Sigmoid colon (tissue), 7 donors: ENCODE measurements at places on chromosomes 6 and 20. TPM values are rescaled to one million over a fixed set of nuclear protein-coding genes. Genes with fewer than 3 reads are reported as not detected.
A peak's percentile ranks its signal among the peaks of the same experiment; 100 is the strongest.

The PHACTR3 gene
- total RNA-seq, result 0.33 TPM

The UNC5CL gene
- 1.1 TPM for total RNA-seq

The L3MBTL1 gene
- 26.9 TPM for total RNA-seq

The PSORS1C1 gene
- total RNA-seq, result 0.49 TPM

- no peaks in the 10 kb centered on the region for H3K36me3 ChIP-seq
- H3K27me3 ChIP-seq, result no peaks in the 10 kb centered on the region
- peaks cover 14% of the 10 kb centered on the region for H3K4me1 ChIP-seq
- no peak for DNase-seq
- no peak overlapping the region for H3K27ac ChIP-seq
Measured at GRCh38 chr6:157135691-157136090, 187.6 kb downstream of the TMEM242 start.

DNA sequence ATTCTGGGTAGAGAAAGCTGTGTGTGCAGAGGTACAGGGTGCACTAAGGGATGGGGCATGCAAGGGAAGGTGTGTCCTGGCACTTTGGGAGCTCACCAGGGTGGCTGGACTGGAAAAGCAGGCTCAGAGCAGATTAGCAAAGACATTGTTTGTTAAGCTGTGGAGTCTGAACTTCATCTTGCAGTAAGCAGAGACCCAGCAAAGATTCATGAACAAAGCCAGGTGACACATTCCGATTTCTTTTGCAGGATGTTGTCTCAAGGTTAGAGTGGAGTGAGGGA lies 28.8 kb downstream of the DUSP22 start:
- no peak overlapping the region for H3K4me3 ChIP-seq
- DNase-seq, result peak; percentile 32
- peaks cover 6% of the 10 kb centered on the region for H3K4me1 ChIP-seq
- H3K36me3 ChIP-seq, result no peaks in the 10 kb centered on the region

- no peak overlapping the region for H3K27ac ChIP-seq
- no peak for DNase-seq
- no peaks in the 10 kb centered on the region for H3K27me3 ChIP-seq
- H3K36me3 ChIP-seq, result no peaks in the 10 kb centered on the region
- H3K4me3 ChIP-seq, result no peak overlapping the region
Measured at GRCh38 chr6:14763139-14763538, 482.7 kb upstream of the JARID2 start.

- H3K36me3 ChIP-seq, result no peaks in the 10 kb centered on the region
- no peaks in the 10 kb centered on the region for H3K4me1 ChIP-seq
- no peak for DNase-seq
- no peak overlapping the region for H3K27ac ChIP-seq
Measured at GRCh38 chr6:137660296-137660731, 166.1 kb upstream of the OLIG3 start.

DNA sequence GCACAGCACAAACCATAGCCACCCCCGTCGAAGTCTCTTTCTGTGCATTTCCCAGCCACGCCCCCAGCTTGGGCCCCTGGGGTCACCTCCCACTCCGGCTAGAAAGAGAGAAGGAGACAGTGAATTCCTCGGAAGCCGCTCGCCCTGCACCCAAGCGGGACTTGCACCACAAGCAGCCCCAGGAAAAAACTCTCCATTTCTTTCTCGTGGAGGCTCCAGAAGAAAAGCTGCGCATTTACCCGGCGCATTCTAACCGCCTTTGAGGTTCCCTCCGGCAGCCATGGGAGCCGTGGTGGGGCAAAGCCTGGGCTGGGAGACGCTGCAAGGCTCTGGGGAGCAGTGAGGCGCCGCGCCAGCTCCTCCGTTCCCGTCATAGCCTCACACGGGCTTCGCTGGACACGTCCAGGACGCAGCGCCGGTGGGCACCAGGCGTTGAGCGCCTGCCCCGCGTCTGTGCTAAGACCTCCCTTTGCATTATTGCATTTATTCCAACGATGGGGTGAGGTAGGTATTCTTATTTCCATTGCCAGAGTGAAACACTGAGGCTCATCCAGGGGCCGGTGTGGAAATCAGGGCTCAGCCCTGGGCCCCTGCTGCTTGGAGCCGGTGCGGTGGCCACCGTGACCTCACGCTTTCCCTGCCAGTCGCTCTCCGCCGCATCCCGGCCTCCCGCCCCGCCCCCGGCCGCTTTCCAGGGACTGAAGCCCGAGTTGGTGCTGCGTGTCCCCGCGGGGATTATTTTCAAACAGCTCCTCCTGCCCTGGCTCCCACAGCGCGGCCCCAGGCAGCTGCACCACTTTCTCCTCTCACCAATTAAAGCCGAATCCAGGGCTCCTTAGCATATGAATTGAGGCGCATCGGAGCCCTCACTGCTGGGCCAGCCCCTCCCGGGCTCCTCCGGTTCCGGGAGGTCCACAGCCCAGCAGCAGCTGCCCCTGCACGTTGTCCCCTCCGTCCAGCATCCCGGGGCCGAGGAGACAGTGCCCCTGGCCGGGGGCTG lies 148.3 kb upstream of the AFDN start:
- H3K36me3 ChIP-seq, result no peaks in the 10 kb centered on the region
- peaks cover 24% of the 10 kb centered on the region for H3K27me3 ChIP-seq
- no peak overlapping the region for H3K27ac ChIP-seq
- peak; percentile 66 for DNase-seq
- peaks cover 25% of the 10 kb centered on the region for H3K4me1 ChIP-seq
- H3K4me3 ChIP-seq, result no peak overlapping the region

DNA sequence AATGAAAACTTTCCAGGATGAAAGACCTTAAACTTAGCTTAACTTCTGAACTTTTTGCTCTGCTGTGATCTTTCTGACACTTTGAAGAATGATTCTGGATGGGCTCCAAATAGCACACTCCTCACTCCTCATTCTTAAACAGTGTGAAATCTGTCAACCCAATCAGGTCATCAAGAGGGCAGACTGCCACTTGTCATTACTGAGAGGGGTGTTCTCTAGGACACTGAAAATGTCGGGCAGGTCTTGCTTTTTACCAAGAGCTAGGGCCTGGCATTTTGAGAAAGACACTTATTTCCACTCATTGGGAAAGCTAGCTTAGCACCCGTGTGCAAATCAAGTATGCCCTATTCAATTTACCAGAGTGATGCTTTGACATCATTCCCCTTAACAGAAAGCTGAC lies 122.2 kb downstream of the MTFR2 start:
- H3K4me3 ChIP-seq, result no peak overlapping the region
- no peak overlapping the region for H3K27ac ChIP-seq
- no peak for DNase-seq
- no peaks in the 10 kb centered on the region for H3K4me1 ChIP-seq
- no peaks in the 10 kb centered on the region for H3K36me3 ChIP-seq

DNA sequence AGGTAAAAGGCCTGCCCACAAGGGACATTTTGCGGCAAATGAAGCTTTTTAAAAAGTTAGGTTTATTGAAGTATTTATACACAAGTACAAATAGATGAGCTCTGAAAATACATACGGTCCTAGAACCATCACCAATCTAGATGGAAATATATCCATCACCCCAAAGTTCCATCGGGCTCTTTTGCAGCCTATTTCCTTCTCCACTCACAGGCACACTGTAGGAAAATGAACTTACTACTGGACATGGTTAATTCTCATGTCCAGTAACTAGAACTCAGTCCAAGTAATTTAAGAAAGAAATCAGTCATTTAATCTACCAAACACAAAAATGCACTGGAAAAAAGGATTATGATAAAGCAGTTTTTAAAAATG lies 6.2 kb downstream of the PCNA start:
- H3K4me3 ChIP-seq, result peak overlapping the region; percentile 74
- no peak for DNase-seq
- peaks cover 24% of the 10 kb centered on the region for H3K4me1 ChIP-seq
- no peaks in the 10 kb centered on the region for H3K27me3 ChIP-seq
- peak overlapping the region; percentile 96 for H3K27ac ChIP-seq

DNA sequence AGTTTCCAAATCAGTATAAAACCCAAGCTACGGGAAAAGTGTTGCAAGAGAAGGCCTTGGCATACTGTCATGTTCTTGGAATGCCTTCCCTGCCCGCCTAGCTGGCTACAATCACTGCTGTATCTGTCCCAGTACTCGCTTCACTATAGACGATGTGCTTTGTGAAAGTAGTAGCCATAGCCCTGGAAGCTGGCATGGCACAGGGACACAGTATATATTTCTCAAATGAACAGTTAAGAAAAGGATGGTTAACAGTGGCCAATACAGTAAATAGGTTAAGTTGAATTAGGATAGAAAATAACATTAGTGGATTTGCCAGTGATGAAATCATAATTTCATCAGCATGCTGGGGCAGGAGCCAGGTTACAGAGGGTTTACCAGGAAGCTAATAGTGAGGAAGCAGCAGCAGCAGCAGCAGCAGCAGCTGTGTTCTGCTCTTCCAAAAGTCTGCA lies 499.3 kb downstream of the CDKAL1 start:
- no peak overlapping the region for H3K4me3 ChIP-seq
- no peaks in the 10 kb centered on the region for H3K27me3 ChIP-seq
- H3K27ac ChIP-seq, result no peak overlapping the region
- H3K4me1 ChIP-seq, result no peaks in the 10 kb centered on the region

DNA sequence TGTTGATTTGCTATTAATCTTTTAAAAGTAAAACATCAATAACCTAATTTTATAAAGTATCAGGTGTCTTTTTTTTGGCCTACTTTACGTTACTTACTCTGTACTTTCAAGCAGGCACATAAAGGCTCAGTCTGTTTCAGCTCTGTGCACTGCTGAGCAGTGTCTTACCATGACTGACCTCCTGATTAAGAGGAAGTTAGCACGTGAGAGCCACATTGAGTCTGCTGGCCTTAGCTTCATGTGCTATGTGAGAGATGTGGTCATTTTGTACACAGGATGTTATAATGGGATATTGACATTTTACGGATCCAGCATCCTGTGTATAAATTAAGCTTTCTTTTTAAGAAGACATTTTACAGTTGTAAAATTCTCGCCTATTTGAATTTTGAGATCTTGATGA lies 31.9 kb downstream of the ARID1B start:
- H3K27ac ChIP-seq, result no peak overlapping the region
- H3K36me3 ChIP-seq, result no peaks in the 10 kb centered on the region
- peaks cover 45% of the 10 kb centered on the region for H3K4me1 ChIP-seq
- no peak overlapping the region for H3K4me3 ChIP-seq
- DNase-seq, result no peak
- H3K27me3 ChIP-seq, result no peaks in the 10 kb centered on the region

DNA sequence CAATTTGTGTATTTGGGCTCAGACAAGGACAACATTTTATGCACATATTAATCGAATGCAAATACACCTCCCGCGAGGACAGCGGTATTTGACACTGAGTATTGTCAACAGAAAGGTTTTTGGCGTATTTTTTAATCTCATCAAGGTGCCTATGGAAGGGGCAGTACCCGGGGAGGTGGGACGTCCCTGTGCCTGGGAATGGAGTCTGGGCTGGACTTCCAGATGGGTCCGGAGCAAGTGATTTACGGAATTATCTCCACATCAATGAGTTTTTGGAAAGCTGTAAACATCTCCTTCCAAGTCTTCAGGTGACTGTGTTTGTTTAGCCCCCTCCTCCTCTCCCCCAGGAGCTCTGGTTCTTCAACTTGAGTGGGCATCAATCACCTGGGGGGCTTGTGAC lies 39.8 kb downstream of the PRR18 start:
- DNase-seq, result no peak
- no peaks in the 10 kb centered on the region for H3K4me1 ChIP-seq
- no peaks in the 10 kb centered on the region for H3K36me3 ChIP-seq
